ENCODE measurements at places on chromosomes 1 and 21.

- DNase-seq = no peak
These were observed 205.0 kb downstream of the GPR52 start for GRCh38 chr1:174652569-174653280.

DNA sequence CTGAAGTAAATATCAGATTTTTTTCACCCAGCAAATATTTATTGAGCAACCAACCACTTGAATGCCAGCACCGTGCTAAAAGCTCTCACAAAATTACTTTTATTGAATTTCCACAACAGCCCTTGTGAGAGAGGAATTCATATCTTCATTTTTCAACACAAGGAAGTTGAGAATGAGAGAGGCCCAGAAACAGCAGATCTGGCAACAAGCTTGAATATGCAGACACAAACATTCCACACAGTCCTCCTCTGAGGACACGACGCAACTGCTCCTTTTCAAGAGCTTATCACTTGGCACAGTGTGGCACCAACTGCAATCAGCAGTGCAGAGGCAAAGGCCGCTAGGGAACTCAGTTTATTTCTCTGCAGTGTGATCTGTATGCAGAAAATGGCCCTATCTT is 32.2 kb upstream of the IFNAR2 start:
- DNase-seq = no peak

GRCh38 chr1:184971522-184972265 is 2.6 kb downstream of the NIBAN1 start:
- no peak for DNase-seq

DNA sequence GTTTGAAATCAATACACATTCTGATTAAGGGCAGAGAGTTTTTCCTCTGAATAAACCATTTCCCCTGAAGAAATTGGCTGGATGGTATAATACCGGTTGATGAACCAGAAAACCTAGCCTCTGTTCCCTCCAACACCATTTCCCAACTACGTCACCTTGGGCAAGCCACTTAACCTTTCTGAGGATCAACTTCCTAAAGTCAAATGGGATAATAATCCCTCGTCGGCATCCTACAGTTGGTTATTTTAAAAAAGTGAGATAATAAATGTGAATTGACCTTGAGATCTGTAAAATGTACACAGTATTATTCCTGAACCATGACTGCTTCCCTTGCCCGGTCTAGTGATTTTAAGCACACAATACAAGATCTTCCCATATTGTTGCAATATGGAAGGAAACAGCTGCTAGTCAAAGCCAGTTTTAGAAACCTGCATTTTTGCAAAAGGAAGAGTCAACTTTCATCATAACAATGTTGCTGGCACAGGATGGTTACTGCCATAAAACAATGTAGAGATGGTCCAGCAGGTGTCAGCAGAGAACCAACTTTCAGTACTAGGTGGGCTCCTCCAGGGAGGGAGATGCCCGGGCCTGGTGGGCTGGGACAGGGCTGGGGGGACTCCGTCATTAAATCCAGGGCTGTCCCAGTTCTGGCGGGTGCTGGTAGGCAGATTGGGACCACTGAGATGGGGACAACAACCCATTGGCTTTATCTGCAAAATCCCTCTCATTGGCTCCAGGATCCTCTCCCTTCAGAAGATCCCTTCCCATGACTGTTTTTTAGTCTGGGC is 5.2 kb upstream of the HLX start:
- peak; percentile 29 for DNase-seq

DNA sequence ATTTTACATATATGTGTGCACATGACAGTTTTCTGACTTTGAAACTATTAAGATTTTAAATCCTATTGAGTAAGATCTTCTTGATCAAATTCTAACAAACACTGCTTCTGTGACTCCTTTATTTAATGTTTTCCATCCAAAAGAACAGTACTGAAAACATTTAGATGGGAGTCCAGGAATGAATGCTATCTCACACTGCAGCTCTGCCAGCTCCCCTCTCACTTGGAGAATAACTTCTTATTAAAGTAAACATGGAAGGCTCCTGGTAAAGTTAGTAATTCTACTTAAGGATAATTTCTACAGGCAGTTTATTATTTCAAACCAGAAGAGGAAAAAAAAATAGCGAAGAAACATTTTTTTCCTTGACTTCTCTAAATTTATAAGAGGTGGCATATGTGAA is 349.1 kb downstream of the DPYD start:
- no peak for DNase-seq

GRCh38 chr1:198919667-198920398 is 281.0 kb downstream of the PTPRC start:
- peak; percentile 22 for DNase-seq

DNA sequence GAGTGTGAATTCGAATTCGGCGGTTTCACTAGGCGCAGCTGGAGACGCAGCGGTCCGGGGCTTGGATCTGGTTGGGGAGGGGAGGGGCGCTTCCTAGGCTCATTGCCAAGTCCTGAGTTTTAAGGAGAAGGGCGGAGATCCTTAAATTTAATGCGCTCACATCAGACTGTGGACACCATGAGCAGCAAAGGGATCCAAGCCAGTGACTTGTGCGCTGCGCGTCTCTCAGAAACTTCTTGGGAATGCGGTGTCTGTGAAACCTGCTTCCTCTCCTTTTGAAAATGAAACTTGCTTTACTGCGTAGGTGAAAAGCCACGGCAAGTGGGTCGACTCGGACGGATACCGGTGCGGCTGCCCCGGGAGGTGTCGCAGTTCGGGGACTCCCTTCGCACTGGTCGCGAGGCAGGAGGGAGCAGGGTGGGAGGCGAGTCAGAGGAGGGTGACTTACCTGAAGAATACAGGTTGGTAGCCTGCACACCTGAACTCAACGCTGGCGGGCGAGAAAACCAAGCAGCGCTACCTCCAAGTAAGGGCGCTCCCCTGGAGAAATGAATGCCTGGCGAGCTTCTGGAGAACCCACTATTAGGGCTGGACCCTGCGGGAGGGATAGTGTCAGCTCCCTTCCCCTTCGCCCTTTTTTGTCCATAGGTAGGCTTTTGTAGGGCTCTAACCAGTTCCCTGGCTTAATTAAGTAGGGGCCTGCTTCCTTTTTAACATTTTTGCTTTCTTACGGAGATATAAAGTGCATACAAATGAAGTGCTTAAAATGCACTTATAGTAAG is 992 bp downstream of the TENT5C start:
- peak; percentile 66 for DNase-seq

DNA sequence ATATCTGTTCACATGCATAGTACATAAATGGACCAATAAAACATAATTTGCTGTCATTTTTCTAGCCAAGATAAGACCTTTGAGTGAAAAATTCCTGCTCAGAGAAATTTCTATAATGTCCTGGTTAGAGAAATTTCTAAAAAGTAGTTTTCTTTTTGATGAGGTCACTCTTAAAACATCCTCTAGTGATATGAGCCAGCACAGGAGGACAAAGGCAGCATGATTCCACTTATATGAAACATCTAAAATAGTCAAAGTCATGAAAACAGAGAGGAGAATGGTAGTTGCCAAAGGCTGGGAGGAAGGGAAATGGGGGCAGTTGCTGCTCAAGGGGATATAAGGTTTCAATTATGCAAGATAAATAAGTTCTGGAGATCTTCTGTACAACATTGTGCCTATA is 239.4 kb downstream of the BACH1 start:
- peak; percentile 32 for DNase-seq

DNA sequence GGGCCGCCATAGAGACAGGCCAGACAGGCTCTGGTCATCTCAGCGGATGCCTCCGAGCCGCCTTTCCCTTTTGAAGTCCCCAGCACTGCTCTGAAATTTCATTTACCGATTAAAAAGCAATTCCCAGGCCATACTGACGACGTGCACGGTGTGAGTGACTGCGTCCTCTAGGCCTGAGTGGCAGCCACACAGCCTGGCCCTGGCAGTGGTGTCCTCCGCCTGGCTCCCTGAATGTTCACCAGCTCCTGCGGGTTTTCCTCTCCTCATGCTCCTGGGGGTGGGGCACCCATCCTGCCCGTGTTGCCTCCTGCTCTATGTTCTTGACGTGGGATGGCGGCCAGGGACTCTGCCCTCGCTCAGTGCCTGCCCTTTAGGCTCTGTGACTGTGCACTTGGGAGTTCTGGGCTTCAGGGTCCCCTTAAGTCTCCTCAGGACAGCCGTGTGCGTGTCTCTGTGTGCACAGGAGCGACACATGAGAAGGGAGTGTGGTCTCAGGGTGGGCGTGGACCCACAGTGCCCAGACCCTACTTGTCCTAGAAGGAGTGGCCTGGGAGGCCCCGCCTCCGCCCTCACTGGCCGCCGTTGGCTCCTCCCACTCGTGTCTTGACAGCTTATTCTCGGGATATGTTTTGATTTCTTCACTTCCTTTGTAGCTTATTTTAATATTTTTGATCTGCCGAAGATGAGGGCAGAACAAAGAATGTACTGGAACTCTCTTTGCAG is 3.6 kb downstream of the SKI start:
- peak; percentile 58 for DNase-seq

DNA sequence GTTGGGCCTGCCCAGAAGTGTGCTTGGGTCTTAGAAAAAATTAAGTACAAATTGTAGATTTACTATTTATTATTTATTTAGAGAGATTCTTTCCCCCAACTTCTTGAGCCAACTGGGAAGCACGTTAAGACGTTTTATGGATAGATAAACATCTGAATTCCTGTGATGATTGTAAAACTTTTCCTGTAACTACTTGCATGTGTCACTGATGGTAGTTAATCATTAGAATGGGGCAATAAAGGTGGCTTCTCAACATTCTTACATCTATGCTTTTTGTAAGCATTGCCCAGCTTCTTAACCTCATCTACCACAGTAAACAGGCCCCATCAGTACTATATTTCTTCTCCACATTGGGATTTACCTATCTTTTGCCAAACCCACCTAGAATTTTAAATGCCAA is 559.8 kb downstream of the LMO4 start:
- peak; percentile 82 for DNase-seq

- no peak for DNase-seq
These were observed 79.7 kb downstream of the ZNF648 start for GRCh38 chr1:181981821-181982220.

DNA sequence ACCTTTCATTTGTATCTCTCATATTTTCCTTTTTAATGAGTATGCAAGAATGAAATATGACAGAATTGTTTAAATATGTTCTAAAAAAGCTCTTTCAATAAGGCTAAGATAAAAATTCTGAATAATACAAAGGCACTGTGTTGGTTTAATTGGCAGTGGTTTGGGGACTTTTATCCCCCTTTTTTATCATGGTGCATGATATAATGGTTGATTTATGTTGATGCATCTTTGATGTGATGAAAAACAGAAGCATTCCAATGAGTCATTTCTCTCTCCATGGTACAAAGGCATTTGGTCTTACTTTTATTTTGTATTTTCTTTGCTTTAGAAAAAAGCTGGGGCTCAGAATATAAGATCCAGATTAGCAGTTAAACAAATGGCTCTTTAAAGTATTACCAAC is 127.2 kb upstream of the GREM2 start:
- no peak for DNase-seq
